ENCODE measurements at places on chromosomes 3 and 15.

DNA sequence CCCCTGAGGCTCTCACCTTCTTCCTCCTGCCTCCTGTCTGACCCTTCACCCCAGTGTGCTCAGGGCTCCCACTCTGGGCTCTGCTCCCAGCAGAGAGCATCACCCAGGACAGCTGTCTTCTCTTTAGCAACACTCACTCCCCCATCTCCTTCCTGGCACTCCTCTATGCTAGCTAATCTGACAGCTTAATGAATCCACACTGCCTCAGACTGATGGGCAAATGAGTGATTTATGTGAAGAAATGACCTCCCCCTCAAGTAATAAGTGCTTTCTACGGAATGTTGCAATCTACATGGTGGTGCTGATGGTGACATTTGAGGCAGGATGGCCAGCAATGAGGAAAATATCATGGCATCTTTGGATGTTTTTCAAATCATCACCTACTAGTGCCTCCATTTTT lies 83.6 kb downstream of the LSM3 start:
- DNase-seq = no peak

- DNase-seq = no peak
Observed at GRCh38 chr3:171349392-171349791, 110.8 kb downstream of the TNIK start.

DNA sequence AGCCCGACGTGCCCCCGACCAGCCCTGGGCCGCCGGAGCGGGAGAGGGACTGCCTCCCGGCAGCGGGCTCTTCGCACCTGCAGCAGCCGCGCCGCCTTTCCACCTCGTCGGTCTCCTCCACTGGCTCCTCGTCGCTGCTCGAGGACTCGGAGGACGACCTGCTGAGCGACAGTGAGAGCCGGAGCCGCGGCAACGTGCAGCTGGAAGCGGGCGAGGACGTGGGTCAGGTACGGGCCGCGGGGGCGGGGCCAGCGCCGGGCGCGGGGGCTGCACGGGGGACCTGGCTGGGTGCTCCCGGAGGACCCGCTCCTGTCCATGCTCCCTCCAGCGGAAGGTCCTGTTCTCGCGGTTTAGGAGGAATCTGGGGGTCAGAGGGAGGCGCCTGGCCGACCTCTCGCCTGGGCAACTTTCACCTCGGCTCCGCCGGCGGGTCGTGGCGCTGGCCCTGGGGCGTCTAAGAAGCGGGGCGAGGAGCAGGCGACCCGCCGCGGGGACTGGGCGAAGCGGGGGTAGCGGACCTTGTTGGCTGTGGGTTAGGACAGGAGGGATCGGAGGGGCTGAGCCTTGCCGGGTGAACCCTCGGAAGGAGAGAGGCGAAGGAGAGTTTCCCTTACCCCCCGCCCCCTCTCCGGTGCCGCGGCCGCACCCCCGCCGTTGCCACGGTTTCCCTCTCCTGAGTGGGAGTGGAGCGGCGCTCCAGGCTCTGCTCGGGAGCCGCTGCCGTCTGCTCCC lies 682 bp downstream of the ITPKA start:
- peak; percentile 52 for DNase-seq

DNA sequence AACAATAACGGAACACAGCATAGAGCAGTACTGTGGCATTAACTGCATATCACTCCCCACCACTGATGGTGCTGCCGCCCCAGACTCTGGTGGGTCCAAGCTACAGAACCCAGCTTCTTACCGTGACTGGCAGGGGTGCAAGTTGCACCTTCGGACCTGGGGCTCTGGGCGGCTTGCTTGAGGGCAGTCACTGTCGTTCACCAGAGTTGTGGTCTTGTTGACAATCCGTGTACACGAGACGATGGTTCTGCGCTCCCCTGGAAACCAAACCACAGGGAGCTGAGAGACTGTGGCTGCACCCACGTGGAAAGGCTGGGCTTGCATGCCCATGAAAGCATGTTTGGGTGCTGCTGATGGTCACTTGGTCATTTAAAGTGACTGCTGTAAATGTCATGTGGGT lies 293.0 kb downstream of the ADAMTS17 start:
- no peak for DNase-seq

- DNase-seq = no peak
Observed at GRCh38 chr3:187041362-187042307, 97.7 kb downstream of the RPL39L start.

DNA sequence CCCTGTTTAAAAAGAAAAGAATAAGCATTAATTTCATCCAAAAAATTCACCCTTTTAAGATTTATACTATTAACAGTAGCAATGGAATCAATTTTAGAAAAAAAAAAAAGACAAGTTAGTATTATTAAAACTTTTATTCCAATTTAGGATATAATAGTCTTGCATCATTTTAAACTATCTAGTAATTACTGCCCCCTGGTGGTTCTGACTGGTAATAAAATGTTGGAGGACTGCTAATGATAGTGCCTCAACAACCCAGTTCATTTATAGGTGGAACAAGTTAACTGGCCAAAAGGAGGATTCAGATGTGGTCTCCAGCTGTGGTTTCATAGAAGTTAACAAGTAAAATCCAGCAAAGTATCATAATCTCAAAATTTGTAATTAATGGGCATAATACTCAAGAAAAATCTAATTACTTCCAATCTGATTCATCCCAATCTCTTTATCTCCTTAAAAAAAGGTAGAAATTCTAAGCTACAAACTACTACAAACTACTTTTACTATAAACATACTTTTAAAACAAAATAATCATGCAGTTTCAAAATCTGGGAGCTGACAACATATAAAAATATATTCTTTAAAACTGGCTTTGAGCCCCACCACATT lies 30.7 kb upstream of the WDR49 start:
- peak; percentile 42 for DNase-seq

GRCh38 chr15:85276508-85276907 lies 103.9 kb upstream of the AKAP13 start:
- no peak for DNase-seq

DNA sequence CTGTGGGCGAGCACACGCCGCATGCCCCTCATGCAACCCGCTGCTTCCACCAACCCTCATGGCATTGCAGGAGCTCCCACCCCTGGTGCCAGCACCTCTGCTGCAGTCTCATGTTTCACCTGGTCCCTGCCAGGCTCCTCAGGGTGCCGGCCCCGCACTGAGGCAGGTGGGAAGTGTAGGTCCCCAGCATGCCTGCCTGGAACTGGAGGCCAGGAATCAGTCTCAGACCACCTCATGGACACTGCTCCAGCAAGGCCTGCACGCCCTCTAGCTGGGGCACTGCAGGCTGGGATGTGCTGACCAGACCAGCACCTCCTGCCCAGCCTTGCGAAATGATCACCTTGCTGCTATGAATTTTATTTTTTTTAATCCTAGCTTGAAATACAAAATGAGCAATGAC lies 39.1 kb downstream of the OCA2 start:
- no peak for DNase-seq

GRCh38 chr15:84915606-84915958 lies 31.1 kb downstream of the SLC28A1 start:
- DNase-seq = no peak

GRCh38 chr3:108076564-108076963 lies 14.3 kb downstream of the CD47 start:
- no peak for DNase-seq

DNA sequence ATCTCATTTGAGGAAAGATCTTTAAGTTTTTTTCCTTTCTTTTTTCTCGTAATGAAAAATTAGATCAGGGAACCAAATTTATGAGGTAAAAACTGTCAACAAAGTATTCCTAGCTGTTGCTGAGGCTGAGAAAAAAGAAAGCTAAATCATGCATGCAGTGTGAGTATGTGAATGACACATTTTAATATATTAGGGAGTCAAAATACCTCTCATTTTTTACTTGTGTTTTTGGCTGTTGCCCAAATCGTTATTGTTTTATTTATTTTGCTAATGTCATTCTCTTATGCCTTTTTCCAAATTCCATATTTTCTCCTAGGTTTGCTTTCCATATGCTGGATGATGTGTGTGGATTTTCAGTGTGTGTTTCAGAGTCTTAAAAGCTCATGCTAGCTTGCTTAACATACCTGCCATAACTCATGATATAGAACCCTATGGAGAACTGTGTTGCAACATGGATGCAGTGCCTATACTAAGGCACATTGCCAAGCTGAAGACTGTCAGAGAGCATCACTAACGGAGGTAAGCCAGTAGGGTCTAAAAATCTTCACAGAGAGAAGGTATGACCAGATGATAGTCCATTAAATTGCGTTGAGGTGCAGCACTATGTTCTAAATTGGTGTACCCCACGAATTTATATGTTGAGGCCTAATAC lies 629.5 kb upstream of the KCNMB2 start:
- DNase-seq = no peak

- DNase-seq = no peak
Observed at GRCh38 chr15:38144921-38145320, 107.7 kb upstream of the SPRED1 start.

- no peak for DNase-seq
Observed at GRCh38 chr3:160577556-160578195, 12.3 kb upstream of the KPNA4 start.

DNA sequence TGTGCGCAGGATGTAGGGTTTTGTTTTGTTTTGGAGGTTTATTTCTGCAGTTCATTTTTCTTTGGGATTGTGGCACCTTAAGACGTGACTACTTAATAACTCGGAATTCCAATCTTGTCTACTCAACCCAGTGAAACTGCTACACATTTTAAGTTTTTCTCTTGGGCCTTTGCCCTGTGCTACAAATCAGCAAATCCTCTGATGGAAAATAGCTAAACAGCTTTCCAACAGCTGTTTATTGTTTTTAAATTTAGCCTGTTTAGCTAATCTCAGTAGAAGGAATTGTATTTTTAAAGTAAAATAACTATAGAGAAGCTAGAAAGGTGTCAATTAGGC lies 48.4 kb downstream of the OPA1 start:
- no peak for DNase-seq

DNA sequence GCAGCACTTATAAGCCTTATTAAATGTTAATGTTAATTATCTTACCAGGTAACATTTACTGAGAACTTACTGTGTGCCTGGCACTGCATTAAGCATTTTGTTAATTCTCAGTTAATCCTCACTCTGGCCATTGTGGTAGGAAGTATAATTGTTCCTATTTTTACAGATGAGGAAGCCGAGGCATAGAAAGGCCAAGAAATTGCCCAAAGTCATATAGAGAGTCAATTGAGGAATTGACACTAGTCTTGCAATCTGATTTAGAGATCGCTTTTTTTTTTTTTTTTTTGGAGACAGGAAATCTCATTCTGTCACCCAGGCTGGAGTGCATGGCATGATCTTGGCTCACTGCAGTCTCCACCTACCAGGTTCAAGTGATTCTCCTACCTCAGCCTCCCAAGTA lies 132.6 kb upstream of the PROK2 start:
- no peak for DNase-seq

GRCh38 chr3:67384016-67384415 lies 270.4 kb downstream of the SUCLG2 start:
- no peak for DNase-seq

DNA sequence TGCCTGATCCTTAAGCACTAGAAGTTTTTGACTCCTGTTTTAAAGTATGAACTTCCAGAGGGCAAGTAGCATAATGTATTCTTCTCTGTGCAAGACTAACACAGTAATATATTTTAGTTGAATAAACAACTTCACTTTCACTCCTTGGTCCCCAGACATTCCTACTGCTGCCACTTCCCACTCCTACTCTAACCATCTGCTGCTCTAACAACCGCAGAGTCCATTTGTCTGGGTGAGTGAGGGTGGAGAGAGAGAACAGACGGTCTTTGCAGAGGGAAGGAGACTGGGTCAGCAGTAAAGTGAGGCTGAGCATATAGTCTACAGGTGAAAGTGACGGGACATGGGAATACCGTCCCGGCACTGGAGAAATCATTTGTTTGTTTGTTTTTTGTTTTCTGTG lies 301.0 kb upstream of the SLCO3A1 start:
- DNase-seq = no peak

- no peak for DNase-seq
Observed at GRCh38 chr3:133230195-133230594, 169.7 kb upstream of the BFSP2 start.

- no peak for DNase-seq
Observed at GRCh38 chr3:157360044-157360443, 76.6 kb upstream of the PTX3 start.

DNA sequence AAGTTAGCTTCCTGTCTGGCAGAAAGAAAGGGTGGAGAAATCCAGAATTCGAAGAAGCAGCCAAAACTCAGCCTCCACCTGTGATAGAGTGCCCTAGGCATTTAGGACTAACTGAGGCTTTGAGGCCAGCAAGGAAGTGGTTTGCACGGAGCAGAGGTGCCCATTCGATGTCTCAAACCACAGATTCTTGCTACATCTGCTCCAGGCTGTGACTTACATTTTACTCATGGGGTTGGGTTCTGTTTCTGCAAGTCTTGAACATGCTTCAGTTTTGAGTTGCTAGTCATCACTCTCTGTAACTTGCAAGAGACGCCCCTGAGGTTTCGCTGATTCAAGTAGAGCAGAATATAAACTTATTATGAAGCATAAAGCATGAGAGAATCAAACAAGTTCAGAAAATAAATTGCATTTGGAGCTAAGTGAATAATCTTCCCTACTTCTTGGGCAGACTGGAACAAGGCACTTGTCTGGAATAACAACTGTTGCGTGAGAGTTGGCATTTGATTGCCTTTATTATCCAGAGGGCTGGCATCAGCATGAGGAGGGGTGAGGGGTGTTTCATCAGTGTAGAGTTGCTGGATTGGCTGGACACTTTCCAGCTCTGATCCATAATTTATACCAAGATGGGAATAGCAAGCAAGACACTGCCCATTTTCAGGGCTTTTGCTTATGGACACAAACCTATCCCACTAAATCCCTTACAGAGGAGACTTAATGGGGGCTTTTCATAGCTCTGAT lies 256.5 kb downstream of the AGBL1 start:
- no peak for DNase-seq

DNA sequence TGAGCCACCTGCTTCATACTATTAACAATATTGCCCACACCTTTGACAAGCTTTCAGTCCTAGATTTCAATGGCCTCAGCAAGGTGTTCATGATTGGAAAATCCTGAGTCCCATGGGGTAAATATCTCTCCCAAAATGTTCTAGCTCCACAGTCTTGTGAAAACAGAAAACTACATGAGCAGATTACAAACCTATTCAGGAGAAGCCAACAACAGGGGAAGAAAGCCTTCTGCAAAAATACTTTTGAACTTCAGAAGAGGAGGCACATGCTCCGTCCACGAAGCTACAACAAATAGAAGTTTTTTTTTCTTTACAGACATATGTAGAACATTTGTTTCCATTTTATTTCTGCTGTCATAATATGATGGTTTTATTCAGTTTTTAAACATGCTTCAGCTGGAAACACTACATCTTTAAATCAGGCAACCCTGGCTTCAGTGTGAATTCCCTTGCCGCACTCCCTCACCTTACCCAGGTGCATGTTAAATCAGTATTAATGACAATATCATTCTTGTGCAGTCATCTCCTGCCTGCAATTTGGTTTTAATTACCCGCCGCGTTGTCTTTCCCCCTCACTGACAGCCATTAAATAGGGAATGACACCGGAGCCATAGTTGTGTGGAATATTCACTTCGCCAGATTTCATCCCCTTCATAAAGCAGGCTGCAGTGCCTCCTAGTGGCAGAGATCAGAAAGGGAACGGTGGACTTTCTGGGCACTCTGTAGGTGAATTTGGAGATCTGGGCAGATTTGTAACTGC lies 725.5 kb upstream of the ARRDC4 start:
- DNase-seq = peak; percentile 50

GRCh38 chr15:88020806-88021205 lies 235.7 kb downstream of the NTRK3 start:
- no peak for DNase-seq

GRCh38 chr3:115547207-115547606 lies 76.1 kb upstream of the GAP43 start:
- DNase-seq = no peak

Data from progenitor cell of endocrine pancreas (in vitro differentiated cells).